LHCN-M2 (cell line): ENCODE measurements at places on chromosomes 3 and 15. TPM values are rescaled to one million over a fixed set of nuclear protein-coding genes. Genes with fewer than 3 reads are reported as not detected.

Gene GOLGA8M
- 0.29 TPM in 1 of 2 replicates, not detected in the other for total RNA-seq

Gene ITIH1
- total RNA-seq, result not detected in 2 replicates

Gene NRG4
- not detected in 2 replicates for total RNA-seq

Gene CELSR3
- total RNA-seq, result 4.3 and 4.5 TPM in 2 replicates
